ENCODE measurements at places on chromosomes 7 and 10.

- no peak for DNase-seq
Measured at GRCh38 chr7:137003086-137003485, 134.6 kb downstream of the CHRM2 start.

DNA sequence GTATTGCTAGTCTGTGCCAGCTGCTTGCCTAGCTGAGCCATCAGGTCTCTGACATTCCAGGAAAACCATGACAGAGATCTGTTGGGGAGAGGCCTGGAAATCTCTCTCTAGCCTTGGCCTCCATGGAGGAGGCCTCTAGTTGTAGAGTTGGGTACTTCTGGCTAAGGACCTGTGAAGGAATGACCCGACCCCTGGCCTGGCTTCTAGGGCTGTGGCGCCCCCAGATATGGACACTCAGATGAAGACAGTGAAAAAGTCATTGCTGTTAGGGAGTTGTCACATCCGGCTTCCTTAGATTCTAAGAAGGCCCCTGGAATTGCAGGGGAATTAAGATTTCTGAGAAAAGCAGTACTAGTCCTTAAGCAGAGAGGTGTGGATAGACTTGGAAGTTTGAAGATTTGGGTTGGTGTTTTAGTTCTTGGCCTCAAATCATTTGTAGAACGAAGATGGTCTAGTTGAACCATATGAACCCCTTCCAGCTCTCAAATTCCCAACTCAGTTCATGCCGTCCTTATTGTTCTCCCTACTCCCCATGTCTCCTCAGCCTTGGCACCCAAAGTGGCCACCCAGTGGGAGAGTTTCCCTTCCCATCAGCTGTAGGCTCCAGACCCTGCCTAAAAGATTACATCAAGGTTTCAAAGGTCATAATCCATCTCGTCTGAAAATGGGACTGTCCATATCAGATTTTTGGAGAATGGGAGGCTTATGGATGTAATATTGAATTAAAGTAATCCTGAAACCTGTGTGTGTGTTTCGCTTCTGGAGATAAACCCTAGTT lies 7.0 kb downstream of the HHEX start:
- DNase-seq = no peak

DNA sequence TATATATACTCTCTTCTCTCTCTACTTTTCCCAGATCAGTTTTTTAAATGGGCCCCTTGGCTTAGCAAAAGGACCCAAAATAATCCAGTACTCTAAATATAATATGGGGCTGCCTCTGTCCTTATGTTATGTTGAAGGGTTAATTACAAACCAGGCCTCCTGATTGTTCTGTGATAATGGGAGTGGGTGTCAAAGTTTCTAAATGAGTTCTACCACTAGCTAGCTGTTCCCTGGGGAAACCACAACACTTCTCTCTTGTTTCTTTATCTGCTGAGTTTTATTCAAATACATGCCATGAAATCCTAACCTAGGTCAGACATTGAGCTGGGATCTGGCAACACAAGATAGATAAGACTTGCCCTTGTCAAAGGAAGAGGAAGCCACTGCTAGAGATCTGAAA lies 3.8 kb downstream of the HTR5A start:
- no peak for DNase-seq

DNA sequence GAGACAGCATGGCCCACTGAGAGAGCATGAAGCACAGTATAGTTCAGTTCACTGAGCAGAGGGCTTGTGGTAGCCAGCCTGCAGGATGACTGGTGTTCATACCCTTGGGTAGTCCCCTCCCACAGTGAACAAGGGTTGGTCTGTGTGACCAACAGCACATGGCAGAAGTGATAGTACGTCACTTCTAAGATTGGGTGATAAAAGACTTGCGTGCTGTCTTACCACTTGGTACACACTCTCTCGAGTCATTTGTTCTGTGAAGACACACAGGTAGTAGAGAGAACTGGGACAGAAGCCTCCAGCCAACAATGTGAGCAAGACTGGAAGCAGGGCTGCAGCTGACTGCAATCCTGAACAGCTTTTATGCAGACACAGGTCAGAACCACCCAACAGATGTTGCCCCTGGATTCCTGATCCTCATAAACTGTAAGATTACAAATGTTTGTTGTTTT lies 14.6 kb downstream of the EPC1 start:
- peak; percentile 53 for DNase-seq

DNA sequence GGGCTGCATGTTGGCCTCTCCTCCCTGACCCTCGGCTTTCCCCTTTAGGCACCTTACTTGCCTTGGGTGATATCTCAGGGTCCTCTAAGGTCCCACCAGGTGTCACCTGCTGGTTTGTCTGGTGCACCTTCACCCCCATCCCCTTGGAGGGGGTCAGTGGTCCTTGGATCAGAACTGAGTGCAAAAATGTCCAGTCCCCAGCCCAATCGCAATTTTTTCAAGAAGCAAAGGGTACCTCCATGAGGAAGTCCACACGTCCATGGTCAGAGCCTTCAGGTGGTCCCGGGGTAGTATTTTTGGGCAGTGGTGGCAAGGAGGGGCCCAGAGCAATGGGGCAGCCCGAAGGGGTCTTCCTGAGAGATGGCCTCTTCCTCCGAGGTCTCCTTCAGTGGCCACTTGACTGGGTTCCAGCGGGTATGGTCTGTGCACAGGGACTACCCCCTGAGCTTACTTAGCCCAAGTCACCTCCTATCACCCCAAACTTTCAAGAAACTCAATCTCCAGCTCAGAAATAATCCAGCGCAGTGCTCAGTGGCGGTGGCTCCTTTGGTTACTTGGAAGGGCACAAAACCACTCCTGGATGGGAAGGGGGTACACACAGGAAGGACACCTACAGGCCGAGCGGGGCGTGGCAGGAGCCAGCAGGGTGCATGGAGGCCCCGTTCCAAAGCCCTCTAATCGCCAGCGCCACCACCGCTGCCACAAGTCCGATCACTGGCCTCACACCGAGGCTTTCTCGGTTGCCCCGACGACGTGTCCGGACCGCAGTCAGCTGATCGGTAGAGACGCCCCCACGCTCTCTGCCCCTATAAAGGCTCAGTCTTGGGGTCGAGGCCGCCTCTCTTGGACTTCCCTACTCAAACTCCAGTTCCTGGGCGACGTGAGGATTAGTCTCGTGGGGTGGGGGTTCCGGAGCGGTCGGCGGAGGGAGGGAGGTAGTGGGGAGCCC lies 4.5 kb downstream of the SAP25 start:
- DNase-seq = no peak

GRCh38 chr7:102439963-102440795 lies 6.8 kb downstream of the ORAI2 start:
- no peak for DNase-seq

DNA sequence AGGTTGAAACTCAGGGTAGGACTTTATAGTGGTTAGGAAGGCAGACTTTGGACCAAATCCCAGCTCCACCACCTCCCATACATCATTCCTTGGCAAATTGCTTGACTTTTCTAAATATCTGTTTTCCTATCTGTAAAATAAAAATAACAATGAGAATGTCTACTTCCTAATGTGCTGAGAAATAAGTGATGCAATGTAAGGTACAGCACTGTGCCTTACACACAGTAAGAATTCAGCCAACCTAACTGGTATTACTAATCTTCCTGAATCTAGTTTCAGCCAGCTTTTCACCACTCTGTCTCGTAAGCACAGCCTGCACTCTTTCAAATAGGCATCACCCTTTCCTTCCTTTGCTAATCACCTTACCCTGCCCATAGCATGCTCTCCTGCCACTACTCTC lies 9.7 kb downstream of the PRLHR start:
- DNase-seq = no peak

GRCh38 chr7:55369427-55370400 lies 4.6 kb downstream of the LANCL2 start:
- no peak for DNase-seq

DNA sequence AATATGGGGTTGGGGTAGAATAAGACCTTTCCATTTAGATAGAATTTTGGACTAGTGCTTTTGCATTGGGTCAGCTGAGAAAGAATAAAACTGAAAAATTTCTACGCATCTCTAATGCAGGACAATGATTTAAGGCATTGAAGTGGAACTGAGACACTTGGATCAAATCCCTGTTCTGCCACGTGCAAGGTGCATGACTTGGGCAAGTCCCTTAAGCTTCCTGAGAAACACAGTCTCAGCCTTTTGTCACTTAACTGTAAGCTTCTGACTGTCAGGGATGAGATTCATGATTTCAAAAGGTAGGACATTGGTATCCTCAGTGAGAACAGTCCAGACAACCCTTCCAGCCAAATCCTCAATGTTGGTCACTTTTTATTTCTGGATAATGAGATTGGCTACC lies 59.2 kb downstream of the ENTPD1 start:
- no peak for DNase-seq

GRCh38 chr7:37732888-37733287 lies 49.3 kb downstream of the GPR141 start:
- DNase-seq = no peak

DNA sequence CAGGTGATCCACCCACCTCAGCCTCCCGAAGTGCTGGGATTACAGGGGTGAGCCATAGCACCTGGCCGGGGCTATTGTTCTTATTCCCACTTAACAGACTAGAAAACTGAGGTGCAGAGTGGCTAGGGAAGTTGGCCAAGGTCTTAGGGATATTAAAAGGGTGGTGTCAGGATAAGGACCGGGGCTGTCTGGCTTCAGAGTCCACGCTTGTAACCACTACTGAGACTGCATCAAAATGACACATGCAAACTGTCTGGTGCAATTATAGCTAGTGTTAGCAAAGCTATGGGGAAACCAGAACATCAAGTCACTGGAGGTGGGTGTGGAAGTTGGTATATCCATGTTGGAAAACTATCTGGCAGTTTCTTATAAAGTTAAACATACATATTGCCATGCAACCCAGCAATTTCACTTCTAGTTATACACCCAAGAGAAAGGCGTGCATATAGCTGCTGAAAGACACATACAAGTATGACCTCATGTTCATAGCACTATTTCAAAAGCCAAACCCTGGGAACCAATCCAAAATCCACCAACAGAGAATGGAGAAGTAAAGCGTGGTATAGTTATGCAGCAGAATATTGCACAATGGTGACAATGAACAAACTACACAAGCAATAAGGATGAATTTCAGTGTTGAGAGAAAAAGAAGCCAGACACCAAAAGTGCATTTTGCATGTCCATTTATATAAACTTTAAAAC lies 33.9 kb upstream of the EEPD1 start:
- DNase-seq = no peak

- DNase-seq = no peak
Measured at GRCh38 chr7:130452951-130453350, 12.1 kb upstream of the CEP41 start.

DNA sequence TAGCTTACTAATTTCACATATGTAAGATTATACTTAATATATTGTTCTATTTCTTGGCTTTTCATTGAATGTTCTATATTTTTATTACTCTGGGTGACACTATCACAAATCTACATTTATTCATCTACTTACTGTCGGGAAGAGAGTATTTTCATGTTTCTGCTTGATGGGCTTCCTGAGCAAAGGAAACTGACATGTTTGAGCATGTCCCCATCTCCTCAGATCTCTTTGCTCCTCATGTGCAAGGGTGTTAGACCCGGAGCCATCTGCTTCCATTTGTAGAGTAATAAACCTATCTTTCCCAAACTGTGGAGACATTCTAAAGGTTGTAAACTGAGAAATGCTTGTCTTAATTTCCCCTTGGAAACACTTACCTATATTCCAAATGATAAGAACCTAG lies 103.5 kb downstream of the LSMEM1 start:
- DNase-seq = no peak

DNA sequence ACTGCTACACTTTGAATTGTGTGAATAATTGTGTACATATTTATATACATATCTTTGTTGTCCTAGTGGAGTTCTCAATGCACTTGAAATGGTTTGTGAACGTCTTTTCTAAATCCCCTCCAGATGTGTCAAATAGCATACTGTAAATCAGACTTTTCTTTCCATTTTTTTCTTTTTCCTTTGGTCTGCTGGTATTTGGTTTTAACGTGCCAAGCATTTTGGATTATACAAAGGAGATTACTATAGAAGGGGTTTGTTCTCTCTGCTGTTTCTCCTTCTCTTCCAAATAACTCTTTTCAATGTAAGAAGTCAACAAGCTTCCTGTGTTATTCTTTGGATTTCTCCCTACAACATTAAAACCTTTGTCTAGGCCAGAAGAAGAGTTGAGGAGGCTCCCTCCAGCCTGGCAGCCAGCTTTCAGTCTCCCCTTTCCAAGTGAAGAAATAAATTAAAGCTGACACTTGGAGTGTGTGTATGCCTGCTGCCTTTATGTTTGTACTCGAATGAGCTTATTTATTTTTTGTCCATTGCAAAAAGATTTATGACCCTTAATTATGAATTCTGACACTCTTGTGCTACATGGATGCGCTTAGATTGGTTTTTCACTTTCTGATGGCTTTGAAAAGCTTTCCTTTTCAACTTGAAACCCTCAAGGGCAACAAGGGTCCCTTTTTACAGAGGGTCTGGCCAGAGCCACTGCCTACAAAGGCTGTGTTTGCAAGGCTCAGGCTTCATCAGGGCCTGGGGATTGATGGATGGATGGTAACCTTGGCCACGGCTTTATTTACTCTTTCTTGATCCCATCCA lies 107.8 kb downstream of the RAB18 start:
- DNase-seq = no peak

GRCh38 chr10:93386631-93387369 lies 95.3 kb downstream of the MYOF start:
- no peak for DNase-seq

DNA sequence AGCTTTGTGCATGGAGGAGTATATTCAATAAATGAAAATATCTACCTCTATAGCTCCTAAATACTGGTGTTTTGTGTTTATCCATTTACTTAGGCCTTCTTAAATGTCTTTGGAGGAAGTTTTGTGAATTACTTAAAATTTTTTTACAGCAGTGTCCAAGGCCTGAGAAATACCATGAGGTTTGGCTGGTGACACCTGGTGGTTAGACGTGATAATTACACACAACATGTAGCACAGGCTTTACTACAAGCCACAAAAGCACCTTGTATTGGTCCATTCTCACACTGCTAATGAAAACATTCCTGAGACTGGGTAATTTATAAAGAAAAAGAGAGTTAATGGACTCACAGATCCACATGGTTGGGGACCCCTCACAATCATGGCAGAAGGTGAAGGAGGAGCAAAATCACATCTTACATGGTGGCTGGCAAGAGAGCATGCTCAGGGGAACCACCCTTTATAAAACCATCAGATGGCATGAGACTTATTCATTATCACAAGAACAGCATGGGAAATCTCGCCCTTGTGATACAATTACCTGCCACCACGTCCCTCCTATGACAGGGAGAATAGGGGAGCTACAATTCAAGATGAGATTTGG lies 20.6 kb downstream of the HYAL4 start:
- no peak for DNase-seq

DNA sequence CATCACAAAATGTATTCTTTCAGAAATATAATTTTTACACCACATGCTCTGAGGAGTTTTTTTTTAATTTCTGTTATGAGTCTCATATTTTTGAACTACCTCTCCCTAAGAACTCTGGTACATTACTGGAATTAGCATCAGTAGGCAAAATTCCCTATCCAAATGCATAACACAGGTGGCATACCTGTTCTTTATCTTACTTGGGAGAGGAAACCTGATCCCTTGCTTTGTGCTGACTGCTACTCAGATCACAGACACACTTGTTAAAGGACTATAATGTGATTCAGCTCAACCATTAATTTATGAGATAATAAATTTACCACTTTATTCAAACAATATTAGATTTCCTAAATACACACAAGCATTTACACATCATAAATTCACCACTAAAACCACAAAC lies 617.2 kb downstream of the GRM8 start:
- no peak for DNase-seq

- no peak for DNase-seq
Measured at GRCh38 chr7:55977831-55978230, 13.4 kb downstream of the NIPSNAP2 start.

- DNase-seq = no peak
Measured at GRCh38 chr10:78441694-78442093, 408.0 kb downstream of the RPS24 start.

All from stimulated activated CD8-positive, alpha-beta memory T cell treated with anti-CD3 and anti-CD28 coated beads, Interleukin-7, amount 100 ng/mL, for 24 hours (primary cell).